ENCODE measurements at places on chromosomes 4 and X. TPM values are rescaled to one million over a fixed set of nuclear protein-coding genes. Genes with fewer than 3 reads are reported as not detected.

ATXN3L gene
- not detected for total RNA-seq

XAGE1A gene
- total RNA-seq: not detected

RBM46 gene
- 0.15 TPM for total RNA-seq

NEXMIF gene
- total RNA-seq: 0.03 TPM

REELD1 gene
- 0.50 TPM for total RNA-seq

DNA sequence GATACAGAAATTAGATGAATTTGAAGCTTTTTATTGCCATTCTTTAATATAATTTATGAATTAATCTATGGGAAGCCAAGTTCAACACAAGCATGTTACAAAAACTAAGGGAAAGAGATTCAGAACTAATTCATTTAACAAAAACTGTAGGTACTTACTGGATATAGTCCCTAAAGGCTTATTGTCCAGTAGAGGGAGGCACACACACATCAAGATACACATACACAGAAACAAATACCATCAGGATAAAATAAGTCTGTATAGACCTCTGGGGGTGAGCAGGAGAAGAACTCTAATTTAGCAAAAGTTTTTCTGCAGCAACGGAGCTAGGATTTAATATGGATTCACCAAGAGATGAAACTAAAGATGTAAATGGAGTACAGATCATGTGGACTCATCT, 83.0 kb upstream of the IL13RA1 start:
- DNase-seq: no peak

GRCh38 chr4:136124251-136124745, 1408.0 kb downstream of the PCDH18 start:
- DNase-seq: no peak

GRCh38 chr4:165375465-165375864, 3.3 kb upstream of the CPE start:
- no peak for DNase-seq

DNA sequence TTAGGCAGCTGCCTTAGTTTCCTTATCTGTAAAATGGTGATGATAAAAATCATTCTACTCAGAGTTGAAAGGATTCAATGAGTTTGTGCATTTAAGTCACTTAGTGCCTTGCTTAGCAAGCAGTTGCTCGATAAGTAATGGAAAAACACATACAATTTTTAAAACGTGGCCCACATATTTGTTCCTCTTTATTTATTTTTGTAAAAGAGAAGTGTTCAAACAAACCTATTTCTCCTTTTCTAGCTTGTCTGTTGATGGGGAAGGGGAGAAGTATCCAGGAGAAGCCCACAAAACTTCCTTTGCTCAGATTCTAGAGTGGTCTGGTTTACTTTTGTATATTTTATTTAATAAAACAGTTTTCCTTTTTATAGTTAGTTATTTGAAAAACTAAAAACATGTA, 3.3 kb upstream of the HPGDS start:
- DNase-seq: no peak

GRCh38 chr4:147355847-147356246, 125.0 kb upstream of the EDNRA start:
- DNase-seq: no peak

DNA sequence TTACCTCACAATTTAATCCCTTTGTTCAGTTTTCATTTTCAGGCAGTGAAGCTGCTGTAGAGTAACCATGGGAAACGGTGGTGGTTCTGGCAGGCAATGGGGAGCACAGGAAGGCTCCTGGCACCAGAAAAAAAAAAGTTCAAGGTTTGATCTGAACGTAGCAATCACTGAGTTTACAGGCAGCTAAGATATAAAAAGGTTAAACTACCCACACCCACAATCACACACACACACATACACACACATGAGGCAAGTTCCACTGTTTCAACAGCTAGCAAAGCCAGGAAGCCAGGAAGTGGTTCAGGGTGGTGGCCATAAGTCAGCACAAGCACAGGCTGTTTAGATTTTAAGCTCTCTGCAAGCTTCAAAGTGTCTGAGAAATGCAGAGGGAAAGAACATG, at the start of gene SULT1B1:
Gene SULT1B1 (minus strand): TSS at position 166 of the 400 bp plus-strand sequence. CDS start 5,403 bp downstream, outside the sequence.
- peak; percentile 77 for DNase-seq

GRCh38 chrX:103839404-103839803, 7.3 kb upstream of the RAB9B start:
- DNase-seq: no peak

- peak; percentile 45 for DNase-seq
These were observed 26.9 kb downstream of the UTP14A start for GRCh38 chrX:129932821-129933321.

DNA sequence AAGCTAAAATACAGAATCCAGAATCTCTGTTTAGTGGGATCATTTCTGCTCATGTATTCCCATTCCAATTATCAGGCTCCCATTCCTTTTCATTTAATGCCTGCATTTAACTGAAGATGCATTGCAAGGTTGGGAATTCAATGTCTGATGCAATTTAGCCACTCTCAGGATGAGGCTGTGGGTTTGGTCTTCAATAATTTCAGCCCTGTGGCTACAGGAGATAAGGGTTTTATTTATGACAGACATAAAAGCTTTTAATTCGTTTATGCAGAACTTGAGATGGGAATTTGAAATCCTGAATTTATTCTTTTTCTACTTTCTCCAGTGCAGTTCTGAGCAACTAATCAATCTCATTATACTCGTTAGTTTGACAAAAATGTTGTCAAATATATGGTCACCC, 1225.9 kb downstream of the PCDH18 start:
- DNase-seq: no peak

DNA sequence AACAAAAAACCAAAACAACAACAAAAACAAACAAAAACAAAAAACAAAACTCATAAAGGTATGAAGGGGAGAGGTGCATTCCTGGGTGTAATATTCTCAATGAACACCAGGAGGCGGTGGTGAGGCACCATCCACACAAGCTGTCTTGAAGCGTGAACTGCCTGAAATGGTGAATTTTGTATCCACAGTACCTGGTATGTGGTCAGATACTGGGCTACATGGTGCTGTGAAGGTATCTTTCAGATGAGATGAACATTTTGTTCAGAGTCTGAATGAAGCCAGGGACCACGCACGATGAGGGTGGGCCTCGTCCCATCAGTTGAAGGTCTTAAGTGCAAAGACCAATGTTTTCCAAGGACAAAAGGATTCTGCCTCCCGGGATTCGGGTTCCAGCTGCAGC, 58.5 kb downstream of the ASMT start:
- no peak for DNase-seq

DNA sequence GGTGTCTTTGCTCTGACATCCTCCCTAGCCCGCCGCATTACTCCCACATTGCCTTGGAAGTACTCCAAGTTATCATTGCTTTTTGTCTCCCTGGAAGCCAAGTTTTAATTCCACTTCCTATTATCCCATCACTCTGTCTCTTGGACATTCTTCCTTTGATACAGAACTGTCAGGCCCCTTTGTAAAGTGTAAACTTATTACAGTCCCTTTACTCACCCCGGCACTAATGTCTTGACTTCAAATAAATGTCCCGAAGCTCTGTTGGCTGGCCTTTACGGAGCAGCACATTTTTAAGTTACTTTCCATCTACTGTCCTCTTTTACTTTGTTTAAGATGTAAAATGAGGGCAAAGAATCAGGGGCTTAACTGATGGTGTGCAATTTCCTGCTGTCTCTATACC, 223.5 kb upstream of the IGFBP7 start:
- no peak for DNase-seq

DNA sequence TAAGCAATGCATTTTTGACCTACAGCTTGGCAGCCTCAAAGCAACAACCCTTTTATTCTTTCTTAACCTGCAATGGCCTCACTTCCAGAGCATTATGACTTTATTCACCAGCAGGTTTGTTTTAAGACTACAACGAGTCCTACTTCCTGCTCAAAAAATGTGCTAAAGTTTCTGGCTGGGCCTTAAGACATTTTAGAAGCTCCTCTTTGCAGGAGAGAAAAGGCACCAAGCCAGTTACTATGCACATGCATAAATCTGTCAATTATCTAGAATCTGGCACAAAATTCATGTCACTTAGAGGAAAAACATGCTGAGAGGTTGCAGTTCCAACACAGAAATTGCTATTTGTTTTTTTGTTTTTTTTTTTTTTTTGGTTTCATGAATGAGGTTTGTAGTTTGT, 223.0 kb upstream of the EPHA5 start:
- DNase-seq: no peak

GRCh38 chr4:38523524-38524448, 140.2 kb upstream of the KLF3 start:
- DNase-seq: no peak

- no peak for DNase-seq
These were observed 130.3 kb downstream of the SCFD2 start for GRCh38 chr4:53235547-53235946.

DNA sequence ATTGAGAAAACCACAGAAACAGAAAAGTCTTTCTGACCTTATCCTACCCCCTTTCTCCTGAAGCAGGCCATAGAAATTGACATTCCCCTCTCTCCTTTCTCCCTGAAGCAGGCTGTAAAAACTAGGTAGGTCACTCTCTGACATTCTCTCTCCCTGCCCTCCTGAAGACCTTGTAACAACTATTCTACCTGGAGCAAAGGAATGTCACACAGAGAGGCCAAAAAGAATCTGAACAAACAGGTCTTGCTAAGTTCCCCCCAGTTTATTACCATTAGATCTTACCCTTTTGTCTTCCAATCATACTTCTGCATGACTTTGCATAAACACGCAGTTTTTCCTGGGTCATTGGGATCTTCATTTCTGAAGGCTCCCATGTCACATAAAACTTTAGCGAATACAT, 198.3 kb upstream of the GYPA start:
- no peak for DNase-seq

GRCh38 chr4:110702326-110702725, 79.4 kb upstream of the PITX2 start:
- DNase-seq: no peak

GRCh38 chrX:97320305-97320704, 436.6 kb downstream of the RPA4 start:
- DNase-seq: peak; percentile 54

GRCh38 chrX:46179748-46180147, 365.5 kb downstream of the ZNF674 start:
- no peak for DNase-seq

DNA sequence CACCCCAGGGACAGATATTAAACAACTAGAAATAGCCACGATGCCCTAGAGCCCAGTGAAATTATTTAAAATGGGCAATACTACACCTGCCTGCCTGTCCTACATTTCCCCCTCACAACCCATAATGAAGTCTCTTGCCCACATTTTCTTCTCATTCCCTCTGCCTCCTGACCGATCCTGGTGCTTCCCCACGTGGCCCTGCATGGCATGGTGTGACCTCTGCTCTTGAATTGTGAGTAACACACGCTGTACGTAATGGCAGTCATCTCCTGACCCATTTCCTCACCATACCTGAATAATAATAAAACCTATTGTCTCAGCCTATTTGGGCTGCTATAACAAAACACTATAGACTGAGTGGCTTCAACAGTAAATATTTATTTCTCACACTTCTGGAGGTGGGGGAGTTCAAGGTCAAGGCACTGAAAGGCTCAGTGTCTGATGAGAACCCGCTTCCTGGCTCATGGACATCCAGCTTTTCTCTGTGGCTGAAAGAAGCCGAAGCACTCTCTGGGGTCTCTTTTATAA, 77.0 kb upstream of the ENPP6 start:
- no peak for DNase-seq

- no peak for DNase-seq
These were observed 33.6 kb upstream of the TAPT1 start for GRCh38 chr4:16259889-16260246.

- DNase-seq: no peak
These were observed 28.1 kb upstream of the TXK start for GRCh38 chr4:48162162-48162561.

- DNase-seq: no peak
These were observed 151.0 kb downstream of the VCX3A start for GRCh38 chrX:6383917-6384316.

DNA sequence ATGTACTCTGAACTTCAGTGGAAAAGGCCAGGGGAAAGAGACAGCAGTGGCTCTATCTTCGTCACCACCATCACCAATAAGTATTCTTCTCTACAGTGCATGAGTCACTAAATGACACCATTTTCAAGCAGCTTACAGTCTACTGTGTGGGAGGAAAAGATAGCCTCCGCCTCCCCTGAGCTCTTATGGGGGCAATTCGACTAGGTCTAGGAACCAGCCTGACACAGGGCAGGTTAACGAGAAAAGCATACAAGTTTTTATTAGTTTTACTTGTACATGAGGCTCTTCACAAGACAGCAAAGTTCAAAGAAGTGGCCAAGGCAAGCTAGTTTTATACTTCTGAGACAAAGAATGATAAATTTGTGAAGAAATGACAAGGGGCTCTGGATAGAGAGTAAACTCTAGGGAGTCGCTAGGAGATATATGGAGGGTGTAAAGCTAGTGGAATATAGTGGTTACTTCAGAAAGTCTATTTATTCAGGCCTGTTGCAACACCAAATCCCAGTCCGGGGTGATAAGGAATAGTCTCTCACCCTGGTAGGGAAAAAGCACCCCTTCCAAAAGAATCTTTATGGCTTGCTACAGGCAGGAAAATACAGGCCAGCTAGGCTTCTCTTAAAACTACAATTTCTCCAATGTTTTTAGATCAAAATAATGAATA, 49.7 kb downstream of the SCD5 start:
- DNase-seq: no peak

DNA sequence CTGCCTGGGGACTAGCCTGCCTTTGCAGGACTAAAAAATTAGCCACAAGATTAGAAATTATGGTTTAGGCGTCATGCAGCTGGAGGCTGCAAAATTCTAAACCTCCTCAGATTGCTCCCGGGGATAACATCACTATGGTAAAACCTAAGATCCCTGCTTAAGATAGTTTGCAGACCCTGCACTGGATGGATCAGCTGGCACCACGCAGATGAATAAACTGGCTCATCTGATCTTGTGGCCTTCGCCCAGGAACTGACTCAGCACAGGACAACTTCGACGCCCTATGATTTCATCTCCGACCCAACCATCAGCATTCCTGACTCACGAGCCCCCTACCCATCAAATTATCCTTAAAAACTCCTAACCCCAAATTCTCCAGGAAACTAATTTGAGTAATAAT, 482.4 kb downstream of the SPRY1 start:
- no peak for DNase-seq

DNA sequence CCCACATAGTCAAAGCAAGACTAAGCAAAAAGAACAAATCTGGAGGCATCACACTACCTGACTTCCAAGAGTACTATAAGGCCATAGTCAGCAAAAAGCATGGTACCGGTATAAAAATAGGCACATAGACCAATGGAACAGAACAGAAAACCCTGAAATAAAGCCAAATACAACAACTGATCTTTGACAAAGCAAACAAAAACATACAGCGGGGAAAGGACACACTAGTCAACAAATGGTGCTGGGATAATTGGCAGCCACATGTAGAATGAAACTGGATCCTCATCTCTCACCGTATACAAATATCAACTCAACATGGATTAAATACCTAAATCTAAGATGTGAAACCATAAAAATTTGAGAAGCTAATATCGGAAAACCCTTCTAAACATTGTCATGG, 819.3 kb upstream of the FRG1 start:
- no peak for DNase-seq

GRCh38 chrX:2334237-2334636, 166.5 kb downstream of the DHRSX start:
- DNase-seq: no peak

DNA sequence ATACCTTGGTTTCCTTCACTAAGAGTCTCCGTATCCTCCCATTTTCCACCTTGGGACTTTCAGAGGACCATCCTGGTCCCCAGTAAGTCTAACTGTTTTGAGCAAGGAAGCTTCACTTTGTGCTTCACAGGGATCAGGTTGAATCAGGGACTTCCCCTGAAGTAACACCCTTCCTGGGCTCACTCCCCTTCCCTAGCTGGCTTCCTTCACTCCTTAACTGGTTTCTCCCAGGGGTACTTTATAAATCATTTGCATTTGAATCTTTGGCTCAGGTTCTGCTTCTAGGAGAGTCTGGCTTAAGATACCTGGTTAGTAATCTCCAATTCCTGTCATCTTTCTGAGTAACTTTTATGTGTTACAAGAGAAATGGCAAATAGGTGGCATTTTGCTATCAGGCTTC, 24.5 kb upstream of the GRIA2 start:
- no peak for DNase-seq

Measured in left lobe of liver (tissue), 2 donors.